ENCODE measurements at places on chromosomes 2 and 18.
A peak's percentile ranks its signal among the peaks of the same experiment; 100 is the strongest.

GRCh38 chr2:216672466-216672865 is 22.9 kb downstream of the IGFBP5 start:
- DNase-seq: no peak

- no peak for DNase-seq
These were observed 93.7 kb upstream of the ZNF516 start for GRCh38 chr18:76588601-76589226.

DNA sequence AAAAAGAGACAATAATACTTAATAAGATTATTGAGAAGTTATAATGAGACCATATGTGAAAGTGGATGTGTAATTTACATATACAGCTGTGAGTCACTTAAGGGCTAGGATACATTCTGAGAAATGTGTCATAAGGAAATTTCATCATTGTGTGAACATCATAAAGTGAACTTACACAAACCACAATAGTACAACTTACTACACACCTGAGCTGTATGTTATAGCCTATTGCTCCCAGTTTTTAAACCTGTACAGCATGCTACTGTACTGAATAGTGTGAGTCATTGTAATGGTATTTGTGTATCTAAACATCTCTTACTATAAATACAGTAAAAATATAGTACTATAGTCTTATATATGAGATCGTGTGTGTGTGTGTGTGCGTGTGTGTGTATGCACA is 1420.3 kb upstream of the PIK3C3 start:
- no peak for DNase-seq

DNA sequence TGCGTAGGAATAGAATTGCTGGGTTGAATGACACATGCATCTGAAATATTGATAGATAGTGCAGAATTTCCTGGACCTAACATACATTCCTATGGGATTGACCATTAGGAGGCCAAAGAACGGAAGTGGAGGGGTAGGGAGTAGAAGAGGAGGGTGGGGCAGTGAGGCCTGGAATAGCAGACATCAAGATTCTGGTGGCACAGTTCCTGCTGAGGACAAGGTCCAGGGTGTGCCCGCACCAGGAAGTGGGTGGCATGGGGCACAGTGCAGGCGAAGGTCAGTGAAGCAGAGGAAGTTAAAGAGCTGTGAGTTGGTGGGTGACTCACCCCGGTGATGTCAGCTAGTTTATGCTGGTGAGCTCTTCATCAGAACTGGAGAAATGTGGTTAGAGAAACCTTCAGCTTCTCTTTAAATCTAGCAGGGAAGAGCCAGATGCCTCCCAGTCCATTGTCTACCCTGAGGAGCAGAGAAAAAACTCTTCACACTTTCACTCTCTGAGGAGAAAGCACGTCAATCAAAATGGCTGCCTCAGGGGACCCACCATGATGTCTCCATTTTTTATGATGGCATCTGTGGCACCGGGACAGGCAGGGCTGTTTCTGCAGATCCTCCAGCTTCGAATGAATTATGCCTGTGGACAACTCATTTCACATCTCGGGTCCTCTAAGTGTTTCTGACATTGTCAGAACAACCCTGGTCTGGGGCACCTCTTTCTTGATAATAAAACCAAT is 55.9 kb upstream of the CTLA4 start:
- DNase-seq: peak; percentile 63

DNA sequence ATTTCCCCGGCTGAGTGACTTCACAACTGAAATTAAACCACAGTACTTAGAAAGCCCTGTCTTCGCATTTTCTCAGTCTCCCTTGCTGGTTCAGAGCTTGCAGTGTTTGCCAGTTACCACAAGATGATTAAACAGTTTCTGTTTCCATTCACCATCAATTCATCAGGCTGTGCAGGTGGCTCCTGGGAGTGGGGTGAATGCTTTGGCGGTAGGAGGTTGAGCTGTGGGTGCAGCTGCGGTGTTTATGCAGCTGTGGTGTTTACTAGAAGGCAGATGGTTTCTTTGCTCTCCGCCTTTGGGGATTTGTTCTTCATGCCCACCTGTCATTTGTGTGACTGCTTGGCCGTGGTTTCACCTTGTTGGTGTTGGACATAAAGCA is 16.1 kb downstream of the ACOXL start:
- no peak for DNase-seq

GRCh38 chr2:238233625-238234024 is 6.2 kb downstream of the HES6 start:
- DNase-seq: no peak

Data from left ventricle myocardium superior (tissue), 1 donor.